NCI-H2171 (cell line): ENCODE measurements at places on chromosomes 2 and 18.

DNA sequence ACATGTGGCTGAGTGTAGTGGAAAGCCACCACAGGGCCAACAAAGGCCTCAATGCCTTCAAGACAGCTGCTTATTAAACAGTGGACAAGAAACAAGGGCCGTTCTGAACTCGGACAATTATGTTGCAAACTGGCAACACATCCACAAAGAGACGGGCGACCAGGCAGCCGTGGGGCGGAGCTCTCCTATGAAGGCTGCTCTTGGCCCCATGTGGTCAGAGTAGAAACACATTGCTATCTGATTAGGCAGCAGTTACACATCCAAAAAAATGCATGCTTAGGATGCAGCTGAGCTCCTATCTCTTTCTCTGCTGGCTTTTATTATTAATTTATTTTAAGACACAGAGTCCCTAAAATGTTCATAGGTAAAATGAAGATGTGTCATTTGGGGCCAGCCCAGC, 163.4 kb downstream of the TMEM163 start:
- DNase-seq: no peak

DNA sequence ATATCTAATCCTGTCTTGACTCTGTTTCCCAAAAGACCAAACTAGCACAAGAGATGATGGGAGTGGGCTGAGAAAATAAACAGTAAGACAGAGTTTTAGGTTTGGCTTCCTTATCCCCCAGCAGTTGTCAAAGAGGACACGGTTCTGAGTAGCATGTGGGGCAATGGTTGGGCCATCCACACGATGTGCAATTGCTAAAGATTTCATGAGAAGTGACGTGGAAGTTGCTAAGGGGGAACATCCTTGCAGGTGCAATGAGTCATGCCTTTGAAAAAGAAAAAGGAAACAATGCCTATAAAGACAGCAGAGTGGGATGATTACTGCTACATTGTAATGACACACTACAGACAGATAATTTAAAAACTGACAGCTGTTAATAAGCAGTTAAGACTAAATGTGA, 1395.8 kb downstream of the LRP1B start:
- DNase-seq: no peak

DNA sequence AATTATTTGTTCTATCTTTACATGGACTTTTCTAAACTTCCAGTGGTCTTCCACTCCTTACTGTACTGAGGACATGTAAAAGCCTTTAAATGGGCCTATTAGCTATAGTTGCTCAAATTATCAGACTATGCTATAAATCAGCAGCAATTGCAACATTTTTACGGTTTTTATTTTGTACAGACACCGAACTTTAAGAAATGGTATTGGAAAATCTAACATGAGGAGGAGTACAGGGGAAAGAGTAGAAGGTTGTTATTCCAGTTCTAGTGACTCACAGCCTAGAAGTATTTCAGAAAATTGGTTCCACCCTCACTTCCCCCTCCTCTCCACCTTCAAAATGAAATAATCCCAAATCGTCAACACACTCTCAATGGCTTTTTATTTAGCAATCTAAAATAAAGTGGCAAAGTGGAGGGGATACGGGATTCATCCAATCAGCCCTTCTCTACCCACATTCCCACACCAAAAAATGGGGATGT, 1.1 kb downstream of the NCKAP1 start:
- no peak for DNase-seq

- DNase-seq: no peak
These were observed 38.6 kb downstream of the SNED1 start for GRCh38 chr2:241036964-241037421.

GRCh38 chr2:236342507-236342906, 78.3 kb upstream of the ASB18 start:
- DNase-seq: no peak

DNA sequence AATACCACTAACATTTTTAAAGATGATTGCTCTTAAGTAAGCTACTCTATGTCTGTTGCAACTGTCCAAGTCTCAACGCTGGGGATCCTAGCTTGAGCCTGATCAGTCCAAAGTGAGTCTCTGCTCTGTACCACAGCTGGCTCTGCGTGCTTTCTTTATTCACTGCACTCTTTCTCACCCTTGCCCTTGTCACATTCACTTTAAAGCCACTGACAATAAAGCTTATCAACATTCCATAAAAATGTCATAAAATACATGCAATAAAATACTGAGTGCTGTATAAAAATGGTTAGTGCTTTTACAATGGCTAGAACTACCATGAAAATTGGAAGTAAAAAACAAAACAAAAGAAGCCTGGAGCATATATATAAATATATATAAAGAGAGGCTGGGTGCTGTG, 45.5 kb upstream of the LRRTM4 start:
- DNase-seq: no peak

GRCh38 chr2:191376981-191377629, 131.9 kb downstream of the MYO1B start:
- DNase-seq: no peak

DNA sequence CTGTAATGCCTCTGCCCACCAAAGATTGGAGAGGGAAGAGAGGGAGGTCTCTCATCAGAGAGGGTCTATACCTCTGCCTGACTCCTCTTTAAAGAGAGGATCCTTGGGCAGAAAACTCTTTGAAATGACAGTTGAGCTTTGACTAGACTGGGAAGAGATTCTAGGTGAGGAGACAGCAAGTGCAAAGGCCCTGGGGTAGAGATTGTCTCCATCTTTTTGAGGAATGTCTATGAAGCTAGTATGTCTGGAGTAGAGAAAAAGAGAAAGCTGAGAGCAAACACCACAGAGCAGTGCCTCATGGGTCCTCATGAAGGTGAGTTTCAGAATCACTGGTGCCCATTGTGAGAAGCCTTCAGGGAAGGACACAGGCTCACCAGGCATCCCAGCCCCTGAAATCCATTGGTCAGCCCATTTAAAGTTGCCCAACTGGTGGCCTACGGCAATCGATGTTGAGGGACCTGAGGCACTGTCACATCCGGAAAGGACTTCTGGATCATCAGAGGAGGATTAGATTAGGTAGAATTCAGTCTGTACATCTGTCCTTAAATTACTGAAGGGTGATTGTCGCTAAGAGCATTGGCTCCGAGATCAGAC, 31.5 kb downstream of the LBH start:
- no peak for DNase-seq

GRCh38 chr2:233228376-233228775, 23.1 kb upstream of the ATG16L1 start:
- no peak for DNase-seq

DNA sequence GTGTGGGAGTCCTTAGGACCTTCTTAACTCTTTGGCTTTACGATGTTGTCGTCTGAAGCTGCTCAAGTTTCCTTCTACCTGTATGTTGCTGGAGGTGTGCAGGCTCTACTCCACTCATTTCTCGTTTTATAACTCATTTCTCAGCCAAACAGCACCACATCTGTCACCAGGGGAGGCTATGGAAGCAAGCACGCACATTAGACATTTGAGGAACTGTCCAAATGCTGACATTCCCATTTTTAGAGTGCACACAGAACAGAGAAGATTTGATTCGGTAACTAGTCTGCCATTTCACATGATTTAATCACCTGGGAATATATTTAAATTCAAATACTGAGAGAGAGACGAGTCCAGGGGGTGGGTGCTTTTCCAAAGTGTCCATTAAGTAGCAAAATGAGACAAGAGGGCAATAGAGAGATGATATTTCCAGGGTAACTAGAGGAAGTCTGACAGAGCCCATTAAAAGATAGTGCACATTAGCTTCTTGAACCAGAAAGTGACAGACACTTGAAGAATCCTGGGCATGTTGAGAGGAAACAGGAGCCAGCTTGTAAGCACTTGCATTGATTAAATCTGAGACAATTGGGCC, 793.3 kb downstream of the TDRD15 start:
- peak; percentile 23 for DNase-seq

GRCh38 chr18:33606621-33607020, 28.6 kb downstream of the ASXL3 start:
- DNase-seq: no peak

DNA sequence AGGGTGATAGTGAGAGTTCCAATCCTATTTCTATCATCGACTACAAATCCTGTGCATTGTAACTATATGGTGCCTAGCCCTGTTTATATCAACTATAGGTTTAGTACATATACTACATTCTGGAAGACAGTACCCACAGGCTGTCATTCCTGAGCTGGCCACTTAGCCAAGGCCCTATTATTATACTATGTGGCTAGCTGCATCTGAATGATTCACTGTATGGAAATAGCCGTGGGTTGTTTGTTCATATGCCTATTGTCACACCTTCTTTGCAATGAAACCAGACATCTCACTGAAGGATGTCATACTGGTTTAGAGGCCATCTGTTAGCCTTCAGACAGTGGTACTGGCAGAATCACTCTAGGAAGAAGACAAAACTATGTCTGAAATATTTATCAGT, 62.3 kb upstream of the FSIP2 start:
- no peak for DNase-seq

DNA sequence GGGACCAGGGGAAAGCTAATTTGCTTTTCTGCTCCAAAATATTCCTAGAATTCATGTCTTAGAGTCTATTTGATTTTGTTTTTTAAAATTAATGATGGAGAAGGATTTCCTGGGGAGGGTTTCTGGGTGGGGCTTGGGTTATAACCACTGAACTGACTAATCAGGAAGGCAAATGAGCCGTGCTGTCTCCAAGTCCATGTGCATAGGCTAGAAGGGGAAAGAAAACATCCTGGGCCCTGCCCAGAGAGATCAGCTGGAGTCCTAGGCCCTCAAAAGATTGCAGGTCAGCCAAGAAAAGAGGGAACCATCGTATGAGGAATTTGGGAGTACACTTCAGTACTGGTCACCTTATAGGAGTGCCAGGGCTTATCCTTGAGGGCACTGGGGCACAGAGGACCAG, 480.2 kb upstream of the CELF4 start:
- no peak for DNase-seq

DNA sequence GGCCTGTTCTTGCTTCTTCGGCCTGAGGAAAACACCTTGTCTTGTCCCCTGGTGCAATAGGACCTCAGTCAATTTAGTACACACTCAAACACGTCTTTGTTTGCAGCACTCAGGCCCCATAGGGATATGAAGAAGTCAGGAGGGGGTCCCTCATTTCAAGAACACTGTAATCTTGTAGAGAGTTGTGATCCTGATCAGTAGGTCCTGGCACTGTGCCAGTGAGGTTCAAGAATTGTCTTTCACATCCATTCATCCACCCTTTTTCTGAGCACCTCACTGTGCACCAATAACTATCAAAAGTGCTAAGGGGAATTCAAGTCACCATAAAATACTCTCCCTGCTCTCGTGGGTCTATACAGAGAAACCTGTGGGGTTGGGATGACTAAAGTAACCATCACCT, 131.4 kb upstream of the LHCGR start:
- no peak for DNase-seq

DNA sequence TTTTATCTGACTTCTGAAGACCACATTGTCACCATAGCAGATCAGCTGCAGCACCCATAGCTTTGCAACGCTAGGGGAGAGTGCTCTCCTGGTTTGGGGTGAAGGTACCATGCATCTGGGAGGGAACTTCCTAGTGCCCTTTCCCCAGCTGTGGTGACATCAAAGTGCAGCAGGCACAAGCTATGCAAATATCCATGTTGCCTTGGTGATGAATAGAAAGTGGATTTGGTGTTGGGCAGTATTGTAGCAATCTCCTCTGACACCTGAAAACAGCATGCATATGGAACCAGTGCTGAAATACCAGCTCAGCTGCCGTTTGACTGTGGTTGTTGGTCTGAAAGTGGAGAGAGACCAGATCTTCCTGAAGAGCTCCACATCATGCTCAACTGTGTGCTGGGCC, 37.1 kb downstream of the BCL2L11 start:
- DNase-seq: no peak
